ENCODE measurements at places on chromosomes 11 and 22.

DNA sequence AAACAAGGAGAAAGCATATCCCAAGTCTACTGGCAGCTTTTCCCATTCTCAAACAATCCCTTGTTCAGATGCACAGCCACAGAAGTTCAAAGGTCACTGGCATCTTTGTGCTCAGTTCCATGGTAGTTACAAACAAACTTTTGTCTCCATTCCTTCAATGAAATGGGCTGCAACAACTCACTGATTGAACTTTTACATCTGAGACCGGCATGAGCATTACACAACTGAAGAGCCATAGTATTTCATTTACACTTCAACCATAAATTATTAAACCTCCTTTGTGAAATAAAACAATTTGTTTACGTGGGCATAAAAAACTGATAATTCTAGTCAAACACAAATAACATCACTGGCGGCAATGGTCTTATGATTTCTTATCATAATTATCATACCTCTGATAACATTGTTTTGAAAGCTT is 67.8 kb upstream of the ARHGAP32 start:
- no peak overlapping the region for H3K4me3 ChIP-seq
- no peaks in the 10 kb centered on the region for H3K4me1 ChIP-seq
- no peaks in the 10 kb centered on the region for H3K27me3 ChIP-seq
- DNase-seq, result no peak
- H3K27ac ChIP-seq, result no peak overlapping the region

- no peak for DNase-seq
- no peaks in the 10 kb centered on the region for H3K36me3 ChIP-seq
- H3K4me1 ChIP-seq, result no peaks in the 10 kb centered on the region
- no peaks in the 10 kb centered on the region for H3K27me3 ChIP-seq
- no peak overlapping the region for H3K27ac ChIP-seq
- H3K4me3 ChIP-seq, result no peak overlapping the region
Observed at GRCh38 chr22:43092085-43092484, 2.9 kb upstream of the TTLL1 start.

DNA sequence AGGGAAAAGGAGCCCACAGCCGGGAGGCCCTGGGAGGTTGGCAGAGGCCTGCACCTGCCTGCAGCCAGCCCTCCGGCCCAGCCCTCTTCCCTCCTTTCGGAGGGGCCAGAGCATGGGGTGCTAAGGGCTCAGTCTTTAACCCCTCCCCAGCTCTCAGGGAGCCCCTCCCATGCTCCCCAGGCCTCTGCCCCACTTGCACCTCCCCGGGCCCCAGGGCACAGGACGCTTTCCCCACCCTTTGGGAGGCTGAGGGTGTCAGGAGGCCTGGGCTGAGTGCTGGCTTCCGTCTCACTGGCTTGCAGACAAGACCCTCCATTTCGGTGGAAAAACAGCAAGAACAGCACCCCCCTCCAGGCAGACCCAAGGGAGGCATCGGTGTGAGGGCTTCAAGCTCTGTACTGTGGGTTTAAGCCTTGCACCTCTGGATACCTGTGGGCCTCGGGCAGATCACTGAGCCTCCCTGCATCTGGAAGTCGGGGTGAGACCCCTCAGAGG is 7.3 kb downstream of the ASCL2 start:
- peak; percentile 13 for DNase-seq
- H3K36me3 ChIP-seq, result no peaks in the 10 kb centered on the region
- H3K27me3 ChIP-seq, result peaks cover 2% of the 10 kb centered on the region
- no peak overlapping the region for H3K4me3 ChIP-seq
- no peak overlapping the region for H3K27ac ChIP-seq

GRCh38 chr11:134558258-134558835 is 146.3 kb upstream of the B3GAT1 start:
- H3K27me3 ChIP-seq, result no peaks in the 10 kb centered on the region
- no peak overlapping the region for H3K27ac ChIP-seq
- no peaks in the 10 kb centered on the region for H3K4me1 ChIP-seq
- DNase-seq, result no peak
- no peak overlapping the region for H3K4me3 ChIP-seq
